Naive thymus-derived CD4-positive, alpha-beta T cell (primary cell): ENCODE measurements at places on chromosomes 6 and 20. TPM values are rescaled to one million over a fixed set of nuclear protein-coding genes. Genes with fewer than 3 reads are reported as not detected.

- no peaks in the 10 kb centered on the region for H3K4me1 ChIP-seq
- no peaks in the 10 kb centered on the region for H3K27me3 ChIP-seq
- no peak for DNase-seq
- H3K36me3 ChIP-seq = no peaks in the 10 kb centered on the region
These were observed 13.9 kb downstream of the PLCB4 start for GRCh38 chr20:9082741-9083140.

DNA sequence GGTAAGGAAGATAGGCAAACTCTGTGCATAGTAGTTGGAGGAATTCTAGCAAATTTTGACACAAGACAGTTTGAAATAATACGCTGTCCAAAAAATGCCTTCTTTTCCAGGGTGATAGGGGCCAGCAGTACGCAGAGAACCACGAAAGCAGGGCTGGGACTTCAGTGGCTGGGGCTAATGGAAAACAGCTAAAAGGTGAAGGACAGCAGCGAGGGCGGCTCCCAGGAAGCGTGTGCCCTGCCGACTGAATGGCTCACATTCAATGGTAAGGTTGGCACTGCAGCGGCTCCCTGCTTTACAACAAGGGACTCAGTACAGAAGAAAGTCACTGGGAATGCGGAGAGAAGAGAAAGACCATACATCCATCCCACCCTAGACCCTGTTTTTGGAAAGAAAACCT, 131.1 kb downstream of the MYLK4 start:
- no peak overlapping the region for H3K4me3 ChIP-seq
- H3K36me3 ChIP-seq = no peaks in the 10 kb centered on the region

DNA sequence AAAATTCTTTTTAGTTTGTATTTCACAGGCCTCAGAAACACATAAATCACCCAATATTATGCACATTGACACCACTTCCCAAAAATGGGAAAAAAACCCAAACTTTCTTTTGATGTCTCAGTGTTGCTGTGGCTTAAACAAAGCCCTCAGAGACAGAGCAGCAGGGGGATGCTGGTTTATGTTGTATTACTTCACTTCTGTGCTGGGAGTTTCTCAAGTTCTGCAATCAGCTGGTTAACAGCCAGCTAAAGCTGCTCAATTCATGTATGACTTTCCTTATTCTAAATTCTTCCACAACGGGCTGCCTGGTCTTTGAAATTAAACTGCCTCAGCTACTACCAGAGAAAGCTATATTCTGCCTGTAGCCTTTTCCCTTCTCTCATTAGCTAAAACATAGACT, 5.6 kb downstream of the FILIP1 start:
- no peak overlapping the region for H3K4me3 ChIP-seq
- no peaks in the 10 kb centered on the region for H3K4me1 ChIP-seq
- DNase-seq = no peak
- H3K27me3 ChIP-seq = no peaks in the 10 kb centered on the region
- H3K36me3 ChIP-seq = no peaks in the 10 kb centered on the region

- peak overlapping the region; percentile 1 for H3K4me3 ChIP-seq
- peaks cover 55% of the 10 kb centered on the region for H3K4me1 ChIP-seq
- peak overlapping the region; percentile 22 for H3K27ac ChIP-seq
- peak; percentile 41 for DNase-seq
- no peaks in the 10 kb centered on the region for H3K27me3 ChIP-seq
- H3K36me3 ChIP-seq = no peaks in the 10 kb centered on the region
These were observed 4.4 kb downstream of the AMD1 start for GRCh38 chr6:110878751-110879522.

- no peak overlapping the region for H3K27ac ChIP-seq
- no peak overlapping the region for H3K4me3 ChIP-seq
- no peaks in the 10 kb centered on the region for H3K36me3 ChIP-seq
- no peaks in the 10 kb centered on the region for H3K4me1 ChIP-seq
- DNase-seq = no peak
- no peaks in the 10 kb centered on the region for H3K27me3 ChIP-seq
These were observed 111.0 kb downstream of the SOBP start for GRCh38 chr6:107600936-107601335.

DNA sequence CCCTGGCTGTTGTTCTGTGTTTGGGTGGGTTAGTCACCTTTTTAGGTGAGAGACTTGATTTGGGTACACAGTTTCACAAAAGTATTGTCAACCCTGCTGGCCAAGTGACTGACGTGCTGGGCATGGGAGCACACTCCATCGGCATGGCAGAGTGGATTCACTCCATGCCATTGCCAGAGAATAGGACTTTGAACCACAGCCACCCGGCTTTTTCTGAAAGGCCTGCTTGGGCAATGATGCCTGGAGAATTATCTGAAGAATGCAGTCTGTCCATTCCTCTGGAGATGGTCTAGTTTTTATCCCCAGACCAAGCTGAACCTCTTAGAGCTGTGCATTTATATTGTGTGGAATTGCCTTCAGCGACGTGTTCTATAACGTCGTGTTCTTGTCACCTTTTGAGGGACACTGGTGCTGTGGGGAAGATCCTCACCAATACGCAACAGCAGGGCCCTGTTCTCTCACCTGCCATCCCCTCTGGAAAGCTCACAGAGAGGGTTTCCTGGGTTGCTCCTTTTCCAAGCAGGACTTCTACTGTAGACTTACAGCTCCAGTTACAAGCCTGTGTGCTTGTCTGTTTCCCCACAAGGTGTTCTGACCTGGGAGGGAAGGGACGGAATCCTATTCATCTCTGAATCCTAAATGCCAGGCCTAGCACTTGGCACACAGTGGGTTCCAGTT, 183.4 kb upstream of the AKAP12 start:
- H3K36me3 ChIP-seq = no peaks in the 10 kb centered on the region
- H3K27me3 ChIP-seq = no peaks in the 10 kb centered on the region
- no peaks in the 10 kb centered on the region for H3K4me1 ChIP-seq
- DNase-seq = no peak
- H3K27ac ChIP-seq = no peak overlapping the region

GRCh38 chr20:9591080-9591479, 76.7 kb downstream of the LAMP5 start:
- DNase-seq = no peak
- no peaks in the 10 kb centered on the region for H3K36me3 ChIP-seq
- H3K27me3 ChIP-seq = no peaks in the 10 kb centered on the region
- no peaks in the 10 kb centered on the region for H3K4me1 ChIP-seq

The TMEM63B gene
- 16.2 TPM for total RNA-seq

- no peaks in the 10 kb centered on the region for H3K36me3 ChIP-seq
- no peaks in the 10 kb centered on the region for H3K4me1 ChIP-seq
- no peak overlapping the region for H3K27ac ChIP-seq
- no peak for DNase-seq
- no peak overlapping the region for H3K4me3 ChIP-seq
These were observed 1515.4 kb upstream of the DEFB115 start for GRCh38 chr20:29741894-29742698.

The PHACTR3 gene
- total RNA-seq = not detected

DNA sequence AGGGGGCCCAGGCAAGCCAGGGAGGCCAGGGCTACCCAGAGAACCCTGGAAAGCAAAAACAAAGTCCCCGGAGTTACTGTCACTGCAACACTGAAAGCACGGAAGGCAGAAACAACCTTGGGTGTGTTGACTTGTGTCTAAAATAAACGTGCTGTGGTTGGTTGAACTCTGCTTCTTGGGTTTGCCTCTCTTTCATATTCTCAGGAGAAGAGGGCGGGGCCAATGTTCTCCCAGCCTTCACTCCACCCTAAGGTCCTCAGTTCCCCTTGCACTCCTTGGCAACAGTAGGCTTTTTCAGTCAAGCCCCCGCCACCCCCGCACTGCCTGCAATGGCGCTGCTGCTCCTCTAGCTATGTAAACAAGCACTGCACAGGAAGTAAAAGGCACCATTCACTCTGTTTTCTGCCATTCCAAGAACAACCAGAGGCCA, 60.9 kb downstream of the COL9A1 start:
- DNase-seq = no peak
- no peaks in the 10 kb centered on the region for H3K4me1 ChIP-seq
- H3K27ac ChIP-seq = no peak overlapping the region
- H3K36me3 ChIP-seq = no peaks in the 10 kb centered on the region
- H3K4me3 ChIP-seq = no peak overlapping the region

GRCh38 chr6:78942446-78942845, 75.1 kb downstream of the IRAK1BP1 start:
- DNase-seq = no peak
- H3K27me3 ChIP-seq = no peaks in the 10 kb centered on the region
- no peak overlapping the region for H3K27ac ChIP-seq
- H3K4me3 ChIP-seq = no peak overlapping the region

- H3K4me1 ChIP-seq = peaks cover 19% of the 10 kb centered on the region
- H3K36me3 ChIP-seq = peaks cover 26% of the 10 kb centered on the region
- H3K4me3 ChIP-seq = peak overlapping the region; percentile 85
- peak; percentile 96 for DNase-seq
- H3K27ac ChIP-seq = peak overlapping the region; percentile 98
These were observed 9.1 kb downstream of the BAK1 start for GRCh38 chr6:33570806-33571636.

- no peaks in the 10 kb centered on the region for H3K27me3 ChIP-seq
- H3K4me3 ChIP-seq = no peak overlapping the region
- H3K27ac ChIP-seq = no peak overlapping the region
- no peak for DNase-seq
- H3K36me3 ChIP-seq = no peaks in the 10 kb centered on the region
These were observed 4.8 kb upstream of the NHSL1 start for GRCh38 chr6:138503881-138504680.

DNA sequence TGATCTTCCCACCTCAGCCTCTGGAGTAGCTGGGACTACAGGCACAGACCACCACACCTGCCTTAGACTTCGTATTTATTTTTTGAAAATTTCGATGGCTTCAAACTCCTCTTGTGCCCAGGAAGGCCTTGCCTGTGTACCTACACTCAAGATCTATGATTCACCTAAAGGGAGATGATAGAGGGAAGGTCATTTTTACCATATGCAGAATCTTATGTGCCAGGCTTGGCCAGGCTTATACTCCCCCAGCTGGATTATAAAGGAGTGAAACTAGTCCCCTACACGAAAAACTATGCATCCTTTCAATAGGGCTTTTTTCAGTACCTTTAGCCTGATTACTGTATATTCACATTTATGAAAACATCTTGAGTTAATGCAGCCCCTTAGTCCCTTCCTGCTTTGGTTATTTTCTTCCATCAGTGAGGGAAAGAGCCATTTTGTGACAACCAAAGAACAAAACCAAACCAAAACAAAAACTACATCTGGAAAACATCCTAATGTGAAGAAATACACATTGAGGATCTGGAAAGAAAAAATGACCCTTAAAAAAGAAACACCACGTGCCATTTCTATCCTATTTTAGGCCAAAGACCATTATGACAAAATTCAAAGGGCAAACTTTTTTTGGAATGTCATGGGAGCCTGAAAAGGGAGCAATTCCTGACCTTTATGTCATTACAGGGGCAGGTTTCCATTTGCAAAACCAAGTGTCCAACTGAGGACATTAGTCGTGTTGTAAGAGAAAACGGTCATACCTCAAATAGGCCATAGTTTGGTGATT, 34.7 kb downstream of the RIPOR2 start:
- no peak overlapping the region for H3K4me3 ChIP-seq
- H3K4me1 ChIP-seq = peaks cover 66% of the 10 kb centered on the region
- peak overlapping the region; percentile 74 for H3K27ac ChIP-seq

- no peaks in the 10 kb centered on the region for H3K36me3 ChIP-seq
- no peak overlapping the region for H3K27ac ChIP-seq
- H3K4me1 ChIP-seq = no peaks in the 10 kb centered on the region
- H3K27me3 ChIP-seq = no peaks in the 10 kb centered on the region
- no peak overlapping the region for H3K4me3 ChIP-seq
- DNase-seq = no peak
These were observed 557.2 kb upstream of the AGPAT4 start for GRCh38 chr6:161830866-161831616.

GRCh38 chr20:44891826-44892225, 6.3 kb downstream of the YWHAB start:
- peaks cover 67% of the 10 kb centered on the region for H3K4me1 ChIP-seq
- no peak overlapping the region for H3K4me3 ChIP-seq

The FKBP5 gene
- 56.7 TPM for total RNA-seq

The BPIFB2 gene
- total RNA-seq = not detected

GRCh38 chr6:114339706-114340105, 3.1 kb downstream of the HS3ST5 start:
- H3K4me1 ChIP-seq = no peaks in the 10 kb centered on the region
- no peak overlapping the region for H3K27ac ChIP-seq
- no peaks in the 10 kb centered on the region for H3K27me3 ChIP-seq
- no peak overlapping the region for H3K4me3 ChIP-seq
- H3K36me3 ChIP-seq = no peaks in the 10 kb centered on the region
- no peak for DNase-seq

The TUBB2A gene
- total RNA-seq = 30.5 TPM

GRCh38 chr20:49961413-49961812, 21.4 kb upstream of the SNAI1 start:
- no peaks in the 10 kb centered on the region for H3K4me1 ChIP-seq
- no peak overlapping the region for H3K27ac ChIP-seq
- peaks cover 15% of the 10 kb centered on the region for H3K36me3 ChIP-seq
- no peak overlapping the region for H3K4me3 ChIP-seq

- no peak for DNase-seq
- H3K36me3 ChIP-seq = no peaks in the 10 kb centered on the region
- no peaks in the 10 kb centered on the region for H3K4me1 ChIP-seq
- H3K27ac ChIP-seq = no peak overlapping the region
These were observed 179.8 kb downstream of the HAO1 start for GRCh38 chr20:7760247-7761031.

GRCh38 chr20:45406260-45407066, 1.6 kb upstream of the DBNDD2 start:
- peak overlapping the region; percentile 71 for H3K4me3 ChIP-seq
- H3K27me3 ChIP-seq = no peaks in the 10 kb centered on the region
- DNase-seq = peak; percentile 47
- H3K36me3 ChIP-seq = peaks cover 3% of the 10 kb centered on the region
- peak overlapping the region; percentile 74 for H3K27ac ChIP-seq
- H3K4me1 ChIP-seq = peaks cover 7% of the 10 kb centered on the region

DNA sequence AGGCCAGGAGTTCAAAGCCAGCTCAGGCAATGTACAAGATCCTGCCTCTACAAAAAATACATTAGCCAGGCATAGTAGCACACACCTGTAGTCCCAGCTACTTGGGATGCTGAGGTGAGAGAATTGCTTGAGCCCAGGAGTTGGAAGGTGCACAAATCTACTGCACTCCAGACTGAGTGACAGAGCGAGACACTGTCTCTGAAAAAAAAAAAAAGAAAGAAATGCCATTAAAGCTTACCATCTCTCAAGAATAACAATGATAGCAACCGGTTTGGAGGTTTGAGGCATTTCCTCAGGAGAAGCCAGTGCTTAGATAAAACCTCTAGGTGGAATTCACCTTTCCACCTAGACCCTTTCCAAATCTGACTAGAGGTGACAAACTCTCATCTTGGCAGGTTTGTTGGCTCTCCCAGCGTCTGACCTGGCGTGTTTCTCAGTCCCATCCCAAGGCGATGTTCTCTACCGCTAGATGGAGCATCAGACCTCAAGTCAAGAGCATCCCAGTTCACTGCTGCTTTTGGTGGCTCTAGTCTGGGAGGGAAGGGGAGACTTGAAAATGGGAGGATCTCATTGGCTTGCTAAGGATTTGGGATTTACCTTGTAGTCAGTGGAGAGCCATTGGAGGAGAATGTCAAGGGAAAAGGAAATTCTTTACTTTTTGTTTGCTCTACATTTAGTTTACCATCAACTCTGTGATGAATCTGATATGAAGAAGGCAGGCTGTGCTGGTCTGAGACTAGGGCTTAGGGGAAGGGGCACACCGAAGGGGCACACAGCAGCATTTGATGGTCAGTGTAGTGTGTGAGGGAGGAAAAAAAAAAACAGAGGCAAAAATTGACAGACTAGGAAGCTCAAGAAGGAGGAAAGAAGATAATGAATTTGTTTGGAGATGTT, 67.9 kb downstream of the NCOA7 start:
- no peak overlapping the region for H3K4me3 ChIP-seq
- DNase-seq = no peak
- no peaks in the 10 kb centered on the region for H3K27me3 ChIP-seq
